Fibroblast of pulmonary artery (primary cell): ENCODE measurements at places on chromosomes 1 and 21.
A peak's percentile ranks its signal among the peaks of the same experiment; 100 is the strongest.

DNA sequence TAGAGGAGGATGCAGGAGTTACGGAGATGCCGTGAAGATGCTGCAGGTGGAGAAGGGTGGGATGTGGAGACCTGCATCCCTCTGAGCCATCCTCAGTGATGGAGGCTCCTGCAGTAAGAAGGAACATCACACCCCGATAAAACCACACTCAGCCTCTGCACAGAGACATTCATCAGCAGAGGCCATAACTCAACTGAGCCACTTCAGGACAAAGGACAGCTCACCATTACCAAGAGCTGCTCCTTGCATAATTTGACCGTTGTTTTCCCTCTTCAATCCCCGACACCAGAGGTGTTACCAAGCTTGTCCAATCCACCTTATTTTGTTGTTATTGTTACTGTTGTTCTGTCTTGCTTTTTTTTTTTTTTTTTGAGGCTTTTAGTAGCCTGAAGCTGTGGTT is 543.9 kb downstream of the AJAP1 start:
- DNase-seq: no peak

GRCh38 chr1:100387657-100388350 is 35.5 kb downstream of the CDC14A start:
- DNase-seq: peak; percentile 15

GRCh38 chr1:119011706-119012105 is 23.6 kb upstream of the TBX15 start:
- DNase-seq: no peak

GRCh38 chr1:239361403-239361802 is 25.0 kb upstream of the CHRM3 start:
- peak; percentile 14 for DNase-seq

DNA sequence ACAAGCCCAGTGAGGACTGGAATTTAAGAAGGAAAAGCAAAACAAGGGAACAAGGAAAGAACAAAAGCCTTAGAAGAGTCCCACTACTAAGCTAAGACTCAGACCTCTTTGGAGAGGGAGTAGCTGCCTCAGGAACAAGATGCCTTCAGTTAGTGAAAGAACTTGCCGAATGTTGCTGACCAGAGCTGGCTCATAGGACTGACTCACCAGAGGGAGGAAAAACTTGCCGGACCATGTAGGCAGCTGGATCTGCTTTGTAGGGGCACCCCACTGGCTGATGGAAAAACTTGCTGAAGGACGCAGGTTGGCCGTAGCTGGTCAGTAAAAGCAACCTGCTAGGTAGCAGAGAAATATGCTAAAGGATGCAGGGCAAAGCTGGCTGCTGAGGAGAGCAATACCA is 15.3 kb upstream of the ZSWIM5 start:
- no peak for DNase-seq

GRCh38 chr21:37082856-37083528 is 9.9 kb downstream of the TTC3 start:
- DNase-seq: no peak

DNA sequence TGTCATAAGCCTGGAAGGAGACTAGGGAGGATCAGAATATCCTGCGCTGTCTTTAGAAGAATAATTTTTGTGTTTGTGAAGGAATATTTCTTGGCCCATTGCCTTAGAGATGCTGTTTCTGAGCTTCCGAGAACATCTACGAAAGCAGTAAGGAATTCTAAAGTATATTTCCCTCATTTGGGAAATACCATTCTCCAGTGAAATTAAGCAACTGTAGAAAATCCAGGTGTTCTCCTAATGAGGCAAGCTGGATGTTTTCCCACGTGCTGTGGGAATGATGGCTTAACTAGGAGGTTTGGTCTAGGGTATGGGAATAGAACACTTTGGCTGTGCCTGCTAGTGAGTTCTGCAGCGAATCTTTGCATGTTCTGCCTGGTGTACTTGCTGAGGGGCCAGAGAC is 168.9 kb upstream of the KIAA0040 start:
- DNase-seq: no peak

DNA sequence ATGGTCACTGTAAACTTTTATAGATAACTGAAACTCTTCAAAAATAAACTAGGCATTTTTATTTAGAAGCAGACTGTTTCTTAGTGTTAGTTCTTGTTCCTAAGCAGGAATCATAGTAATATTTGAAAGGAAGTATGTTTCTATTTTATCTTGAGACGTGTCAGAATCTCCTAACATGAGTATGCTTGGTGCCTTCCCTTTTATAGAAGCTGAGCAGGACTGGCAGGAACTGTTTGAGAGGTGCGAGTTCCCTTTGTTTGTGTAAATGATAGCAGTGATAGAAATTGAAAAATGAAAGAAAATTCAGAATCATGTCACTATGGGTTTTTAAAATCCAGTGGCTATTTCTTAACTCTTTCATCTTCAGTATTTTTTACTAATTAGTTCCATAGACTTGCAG is 56.9 kb downstream of the LRRC8D start:
- no peak for DNase-seq

DNA sequence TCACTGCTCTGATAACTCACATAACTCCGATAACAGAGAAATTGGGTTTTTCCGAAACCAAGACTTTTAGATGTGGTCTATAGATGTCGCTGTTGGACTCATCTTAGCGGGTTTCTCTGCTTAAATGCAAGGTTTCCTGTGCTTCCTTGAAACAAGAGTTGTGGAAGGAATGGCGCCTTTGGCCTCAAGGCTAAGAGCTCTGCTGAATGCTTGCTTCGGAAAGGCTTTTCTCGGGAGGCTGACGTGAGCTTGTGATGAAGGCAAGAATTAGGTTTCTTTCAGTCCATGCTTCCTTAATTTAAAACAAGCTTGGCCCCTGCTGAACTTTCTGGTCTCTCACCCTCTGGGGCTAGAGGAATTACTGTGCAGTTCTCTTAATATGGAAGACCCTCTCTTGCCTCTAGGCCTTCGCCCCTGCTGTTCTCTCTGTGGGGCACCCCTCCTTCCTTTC is 113.5 kb downstream of the MAP3K21 start:
- DNase-seq: peak; percentile 74

- no peak for DNase-seq
These were observed 80.8 kb upstream of the JUN start for GRCh38 chr1:58864654-58865053.

- DNase-seq: no peak
These were observed 206.7 kb upstream of the C1orf174 start for GRCh38 chr1:4106731-4107130.

DNA sequence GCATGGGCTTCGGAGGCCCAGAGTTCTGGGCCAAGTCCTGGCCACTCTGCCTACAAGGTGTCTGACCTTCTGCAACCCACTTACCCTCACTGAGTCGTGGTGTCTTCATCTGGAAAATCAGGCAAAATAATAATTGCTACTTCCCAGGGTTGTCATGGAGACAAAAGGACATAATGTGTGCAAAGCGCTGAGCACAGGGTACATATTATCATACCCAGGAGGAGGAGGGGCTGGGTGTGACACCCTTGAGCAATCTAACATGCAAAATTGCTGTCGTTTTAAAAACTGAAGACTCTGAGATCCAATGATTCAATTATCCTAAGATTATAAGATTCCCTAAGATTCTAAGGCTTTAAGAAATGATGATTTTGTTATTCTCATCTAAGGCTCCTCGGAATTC is 459.5 kb downstream of the PTPRU start:
- DNase-seq: no peak

DNA sequence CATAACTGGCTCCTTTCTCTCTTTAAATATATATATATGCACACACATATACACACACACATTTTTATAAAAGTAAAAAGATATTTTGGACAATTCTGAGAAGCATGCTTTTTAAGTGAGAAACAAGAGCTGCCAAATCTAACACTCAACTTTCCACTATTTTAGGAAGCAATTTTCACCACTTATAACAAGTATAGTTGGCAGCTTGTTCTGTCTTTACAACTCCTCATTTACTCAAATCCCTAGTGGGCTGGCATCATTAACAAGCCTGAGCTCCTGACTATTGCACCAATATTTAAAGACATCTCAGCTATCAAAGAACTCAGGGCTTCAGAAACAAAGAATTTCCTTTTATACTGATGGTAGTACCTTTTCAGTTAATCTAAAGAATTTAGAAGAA is 76.6 kb downstream of the RAB3GAP2 start:
- no peak for DNase-seq

GRCh38 chr1:197222780-197223179 is 45.3 kb upstream of the CRB1 start:
- no peak for DNase-seq

DNA sequence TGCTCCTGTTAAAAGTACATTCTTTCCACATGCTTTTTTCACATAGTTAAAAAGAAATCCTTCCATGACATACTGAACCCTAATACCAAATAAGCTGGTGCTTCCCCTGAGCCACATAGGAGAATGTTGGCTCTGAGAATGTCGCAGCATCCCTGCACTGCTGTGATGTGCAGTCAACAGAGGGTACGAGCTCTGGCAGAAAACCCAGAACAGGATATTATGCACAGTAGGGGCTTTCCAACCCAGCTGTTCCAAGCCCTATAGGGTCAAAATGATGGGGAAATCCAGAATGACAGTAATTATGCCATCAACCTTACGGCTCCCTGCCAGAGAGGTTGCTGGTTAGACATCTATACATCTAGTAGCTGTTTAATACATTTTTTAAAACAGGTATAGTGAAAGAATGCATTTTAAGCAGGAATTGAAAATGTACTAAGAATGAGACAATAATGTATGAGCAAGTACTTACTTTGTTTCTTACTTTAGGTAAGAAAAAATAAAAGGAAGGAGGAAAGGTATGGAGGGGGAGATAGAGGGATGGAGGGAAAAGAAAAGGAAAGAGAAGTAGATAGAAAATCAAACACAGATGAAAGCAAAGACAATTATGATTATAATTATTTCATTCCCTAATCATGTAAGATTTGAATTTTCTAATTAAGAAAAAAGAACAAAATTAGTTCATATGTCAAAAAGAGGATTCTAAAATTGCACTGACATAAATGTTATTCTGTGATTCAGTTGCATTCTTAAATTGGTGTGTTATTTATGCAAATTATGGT is 126.0 kb downstream of the NR5A2 start:
- no peak for DNase-seq

GRCh38 chr1:59561796-59562195 is 253.0 kb upstream of the HOOK1 start:
- DNase-seq: no peak

DNA sequence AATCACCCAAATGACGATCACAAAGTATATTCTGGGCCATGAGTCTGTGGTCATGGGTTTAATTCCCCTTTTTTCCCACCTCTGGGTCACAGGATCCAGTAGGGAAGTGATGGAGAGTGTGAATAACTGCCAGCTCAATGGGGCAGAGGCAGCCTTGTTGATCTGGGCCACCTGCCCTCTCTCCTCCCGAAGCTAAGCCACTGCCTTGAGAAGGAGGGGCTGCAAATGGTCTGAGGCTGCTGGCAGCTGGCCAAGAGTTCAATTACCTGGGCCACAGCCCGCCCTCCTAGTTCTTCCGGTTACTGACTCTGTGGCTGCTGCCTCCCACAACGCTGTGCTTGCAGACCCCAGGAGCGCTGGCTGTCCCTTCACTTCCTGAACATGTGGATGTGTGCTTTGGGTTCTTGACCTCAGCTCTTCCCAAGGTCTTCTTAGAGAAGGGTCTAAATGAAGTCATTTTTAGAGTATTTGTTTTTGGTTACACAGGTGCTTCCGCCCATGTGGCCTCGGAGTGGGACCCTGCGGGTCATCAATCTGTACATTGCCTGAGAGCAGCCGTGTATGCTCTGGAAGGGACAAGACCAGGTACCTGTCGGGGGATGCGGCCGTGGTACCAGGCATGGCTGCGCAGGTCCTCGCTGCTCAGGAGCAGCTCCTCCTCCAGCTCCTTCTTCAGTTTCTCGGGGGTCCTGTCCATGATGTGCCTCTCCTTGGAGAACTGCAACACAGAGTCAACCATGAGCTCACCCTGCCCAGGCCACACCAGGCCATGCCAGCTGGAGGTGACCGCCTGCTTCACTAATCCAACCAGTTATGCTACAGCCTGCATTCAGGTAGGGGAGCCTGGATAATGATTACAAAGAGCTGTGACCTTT is 89.7 kb downstream of the BCAR3 start:
- DNase-seq: no peak

- no peak for DNase-seq
These were observed 438.8 kb upstream of the OLFM3 start for GRCh38 chr1:102435483-102435882.

DNA sequence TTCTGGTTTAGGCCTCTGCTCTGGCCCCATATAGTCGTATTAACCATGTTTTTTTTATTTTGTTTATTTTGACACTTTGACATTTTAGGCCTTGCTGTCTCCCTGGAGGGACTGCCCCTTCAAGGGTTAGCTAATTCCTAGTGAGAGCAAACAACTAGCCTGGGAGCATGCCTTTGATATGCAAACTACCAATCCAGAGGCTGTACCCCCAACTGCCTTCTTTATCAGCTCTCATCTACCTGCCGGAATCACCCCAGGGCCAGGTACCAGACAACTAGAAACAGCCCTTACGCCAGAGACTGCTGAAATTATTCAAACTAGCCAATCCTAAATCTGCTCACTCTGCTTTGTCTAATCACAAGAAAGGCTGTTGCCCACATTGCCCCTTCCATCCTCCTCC is 13.0 kb upstream of the ST6GALNAC5 start:
- no peak for DNase-seq

- DNase-seq: no peak
These were observed 11.9 kb downstream of the PTPN22 start for GRCh38 chr1:113859478-113860175.

- DNase-seq: no peak
These were observed 144.6 kb downstream of the PLPP3 start for GRCh38 chr1:56434740-56435139.

GRCh38 chr1:155893389-155894142 is 17.6 kb downstream of the RIT1 start:
- peak; percentile 93 for DNase-seq

- DNase-seq: no peak
These were observed 44.3 kb downstream of the SCCPDH start for GRCh38 chr1:246768403-246769020.

- no peak for DNase-seq
These were observed 14.8 kb downstream of the MGST3 start for GRCh38 chr1:165645654-165646366.

- peak; percentile 29 for DNase-seq
These were observed 16.9 kb upstream of the RC3H1 start for GRCh38 chr1:174039027-174039426.

DNA sequence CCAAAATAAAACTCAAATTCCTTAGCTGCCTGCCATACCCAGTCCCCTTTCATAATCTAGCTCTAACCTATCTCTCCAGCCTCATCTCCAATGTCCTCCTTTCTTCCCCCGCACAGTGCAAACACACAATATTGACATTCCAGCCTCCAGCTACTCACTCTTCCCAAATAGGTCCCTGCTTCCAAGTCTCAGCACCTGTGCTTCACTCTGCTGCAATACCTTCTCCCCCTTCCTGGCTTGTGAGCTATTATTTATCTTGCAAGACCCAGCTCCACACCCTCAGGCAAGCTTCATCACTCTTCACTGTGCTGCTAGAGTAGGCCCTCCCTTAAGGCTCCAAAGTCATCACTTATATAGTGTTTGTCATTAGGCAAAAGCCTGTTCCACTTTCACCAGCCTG is 9.7 kb downstream of the PLPP3 start:
- no peak for DNase-seq

DNA sequence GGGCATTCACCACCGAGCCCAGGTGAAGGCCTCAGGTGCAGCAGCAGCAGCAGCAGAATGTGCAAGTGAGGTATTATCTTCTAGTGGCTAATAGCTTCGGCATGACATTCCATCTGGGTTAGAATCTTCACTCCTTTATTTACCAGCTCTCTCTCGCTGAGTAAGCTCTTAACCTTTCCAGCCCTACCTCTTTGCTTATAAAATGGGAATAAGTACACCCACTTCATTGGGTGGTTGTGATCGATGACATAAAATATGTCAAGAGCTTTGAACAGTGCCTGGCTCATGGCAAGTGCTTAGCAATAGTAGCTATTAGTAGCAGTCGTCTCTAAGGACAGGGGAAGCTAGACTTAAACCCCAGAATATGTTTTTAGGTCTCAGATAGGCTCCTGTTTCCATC is 149.5 kb downstream of the NOS1AP start:
- no peak for DNase-seq
